ENCODE measurements at places on chromosomes 4 and X.

GRCh38 chrX:129000018-129000417 is 523.3 kb downstream of the SMARCA1 start:
- DNase-seq: no peak

DNA sequence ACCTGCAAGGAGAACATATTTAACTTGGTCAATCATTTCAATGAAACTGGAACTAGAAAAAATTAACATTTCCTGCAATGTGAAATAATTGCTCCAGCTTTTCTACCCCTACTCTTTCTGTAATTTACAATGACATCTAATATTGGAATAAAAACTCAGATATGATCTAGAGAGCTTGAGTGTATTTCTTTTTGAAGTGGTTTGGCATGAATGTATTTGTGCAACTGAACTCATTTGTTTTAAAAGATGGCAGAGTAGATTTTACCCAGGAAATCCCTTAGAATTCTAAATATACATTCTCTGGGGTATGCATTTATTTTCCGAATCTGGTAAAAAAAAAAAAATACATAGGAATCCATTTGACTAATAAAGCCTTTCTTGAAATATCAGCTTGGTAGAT is 21.5 kb upstream of the GATB start:
- DNase-seq: no peak

DNA sequence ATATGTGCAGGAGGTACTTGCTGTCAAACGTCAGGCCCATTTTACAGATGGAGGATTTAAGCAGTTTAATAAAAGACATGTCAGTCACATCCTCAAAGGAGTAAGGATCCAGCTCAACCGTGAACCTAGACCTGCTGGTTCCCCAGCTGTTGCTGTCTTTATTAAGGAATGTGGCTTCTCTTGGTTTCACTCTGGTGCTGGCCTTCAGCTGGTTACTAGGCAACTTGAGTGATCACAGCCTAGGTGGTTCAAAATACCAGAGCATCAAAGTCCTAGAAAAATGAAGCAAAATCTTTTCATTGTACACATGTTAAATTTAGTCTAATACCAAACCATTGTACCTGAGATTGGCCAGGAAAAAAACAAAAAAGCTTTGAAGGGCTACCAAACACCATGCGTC is 32.7 kb upstream of the GLRA2 start:
- no peak for DNase-seq

- DNase-seq: no peak
Observed at GRCh38 chr4:76384052-76384451, 36.9 kb downstream of the CCDC158 start.

DNA sequence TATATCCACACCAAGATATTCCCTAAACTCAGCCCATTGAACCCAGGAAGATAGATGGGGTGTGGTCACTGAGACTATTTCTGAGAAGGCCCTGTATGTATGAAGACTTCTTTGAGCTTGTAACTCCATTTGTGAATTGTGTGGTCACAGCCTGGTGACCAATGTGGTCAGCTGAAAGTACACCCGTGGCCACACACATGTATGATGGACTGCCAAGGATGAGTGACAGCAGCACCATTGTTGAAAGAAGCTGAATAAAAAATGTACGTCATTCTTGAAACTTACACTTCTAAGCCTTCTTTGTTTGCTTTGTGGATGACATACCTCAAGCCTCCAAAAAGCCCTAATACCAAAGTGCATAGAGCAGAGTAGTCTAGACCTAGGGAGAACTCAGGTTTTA is 581.4 kb downstream of the RAB28 start:
- DNase-seq: no peak

DNA sequence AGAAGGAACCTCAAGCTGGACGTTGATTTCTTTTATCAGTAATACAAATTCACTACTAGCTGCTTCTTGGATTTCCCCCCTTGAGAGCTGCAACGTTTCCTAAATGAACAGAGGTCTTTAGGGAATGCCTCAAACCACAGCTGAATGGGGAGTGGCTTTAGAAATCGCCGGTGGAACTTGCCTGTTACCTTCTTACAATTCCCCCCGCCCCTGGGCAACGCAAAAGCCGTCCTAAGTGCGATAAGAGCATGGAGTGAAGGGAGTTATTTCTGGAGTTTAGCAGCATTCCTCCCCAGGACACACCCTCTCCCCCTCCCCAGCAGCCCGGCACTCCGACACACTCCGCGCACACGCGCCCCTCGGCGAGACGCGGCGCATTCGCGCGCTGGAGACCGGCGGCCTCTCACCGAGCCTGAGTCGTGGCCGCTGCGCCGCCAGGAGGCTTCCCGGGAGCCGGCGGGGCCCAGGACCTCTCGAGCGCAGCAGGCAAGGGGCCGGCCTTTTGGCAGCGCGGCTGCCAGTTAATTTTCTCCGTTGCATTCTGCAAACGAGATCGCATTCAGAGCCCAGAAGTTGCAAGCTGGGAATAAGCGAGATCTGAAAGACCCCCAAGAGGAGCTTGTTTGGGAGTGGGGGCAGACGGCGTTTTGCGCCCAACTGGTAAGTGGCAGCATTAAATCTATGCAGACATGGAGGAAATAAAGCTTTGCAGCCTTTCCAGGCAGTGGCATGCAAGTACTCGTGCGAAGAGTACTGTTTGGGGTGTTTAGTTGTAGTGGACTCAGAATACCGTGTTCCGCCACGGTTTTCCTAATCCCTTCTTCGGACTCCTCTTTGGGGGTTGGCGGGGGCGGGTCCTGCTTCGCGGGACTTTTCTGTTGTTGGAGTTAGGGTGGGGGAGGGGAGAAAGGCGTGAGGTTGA is 134.7 kb downstream of the PALLD start:
- peak; percentile 87 for DNase-seq

DNA sequence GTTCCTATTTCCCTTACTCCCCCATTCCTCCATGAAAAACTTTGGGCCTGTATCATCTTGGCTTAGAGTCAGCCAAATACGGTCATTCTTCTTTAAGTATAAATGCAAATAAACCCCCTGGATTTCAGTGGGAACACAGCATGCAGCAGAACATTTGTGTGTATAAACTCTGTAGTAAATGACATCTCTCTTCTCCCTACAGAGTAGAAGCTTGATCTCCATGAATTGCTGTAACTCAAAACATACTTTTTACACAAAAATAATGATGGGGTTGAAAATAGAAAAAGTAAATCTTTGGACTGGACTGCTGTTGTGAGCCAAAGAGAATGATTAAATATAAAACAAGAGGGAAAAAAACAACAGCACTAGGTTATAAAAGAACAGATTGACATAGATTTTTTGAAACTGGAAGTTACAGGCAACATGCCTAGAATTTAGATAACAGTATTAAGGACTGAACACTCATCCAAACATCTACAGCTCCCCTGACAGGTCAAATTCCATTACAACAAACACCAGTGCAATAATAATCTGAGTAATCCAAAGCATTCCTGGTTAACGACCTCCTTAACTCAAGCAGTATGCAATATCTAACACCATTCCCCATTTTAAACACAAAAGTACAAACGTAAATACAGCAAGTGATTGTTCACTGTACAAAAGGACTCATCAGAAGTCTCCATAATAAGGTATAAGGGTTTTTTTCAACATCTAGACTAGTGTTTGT is 30.7 kb downstream of the TSPAN5 start:
- no peak for DNase-seq

DNA sequence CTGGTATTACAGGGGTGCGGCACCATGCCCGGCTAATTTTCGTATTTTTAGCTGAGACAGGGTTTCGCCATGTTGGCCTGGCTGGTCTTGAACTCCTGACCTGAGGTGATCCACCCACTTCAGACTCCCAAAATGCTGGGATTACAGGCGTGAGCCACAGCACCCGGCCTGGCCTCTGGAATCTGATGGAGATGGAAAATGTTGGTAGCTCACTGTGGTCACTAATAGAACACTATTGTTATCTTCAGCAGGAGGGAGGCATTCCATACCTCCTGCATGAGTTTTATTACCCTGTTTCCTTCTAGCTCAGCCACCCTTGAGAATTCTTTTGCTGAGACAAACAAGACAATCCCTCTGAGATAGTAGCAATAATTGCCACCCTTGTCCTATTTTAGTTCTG is 105.0 kb downstream of the SHROOM3 start:
- no peak for DNase-seq

GRCh38 chrX:103063191-103063845 is 653 bp downstream of the BEX1 start:
- peak; percentile 78 for DNase-seq

DNA sequence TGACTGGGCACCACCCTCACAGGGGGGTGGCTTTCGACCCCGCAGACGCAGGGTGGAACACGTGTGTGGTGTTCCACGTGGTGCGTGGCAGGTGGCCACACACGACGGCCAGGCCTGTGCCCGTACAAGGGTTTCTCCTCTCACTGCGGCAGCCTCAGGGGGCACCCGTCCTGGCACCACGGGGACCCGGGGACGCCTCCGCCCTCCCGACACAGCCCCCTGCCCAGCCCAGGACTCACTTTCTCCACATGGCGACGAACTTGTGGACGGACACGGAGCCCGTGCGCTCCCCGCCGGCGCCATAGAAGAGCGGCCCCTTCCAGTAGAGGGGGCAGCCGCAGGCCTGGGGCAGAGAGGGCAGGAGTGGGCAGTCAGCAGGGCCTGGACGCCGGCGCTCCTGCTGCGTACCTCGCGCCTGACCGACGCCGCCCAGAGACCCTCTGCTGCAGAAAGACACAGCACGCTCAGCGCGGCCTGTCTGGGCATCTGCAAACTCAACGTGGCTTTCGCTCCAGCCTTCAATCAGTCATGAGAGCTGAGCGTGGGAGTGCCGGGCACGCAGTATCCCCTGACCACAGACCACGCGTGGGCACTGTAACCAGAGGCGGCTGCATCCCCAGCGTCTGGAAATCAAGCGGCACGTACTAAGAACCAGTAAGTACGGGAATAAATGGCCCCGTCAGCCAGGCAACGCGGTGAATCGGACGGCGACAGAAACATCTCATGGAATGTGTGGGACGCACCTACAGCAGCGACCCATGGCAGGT is 28.9 kb upstream of the GTPBP6 start:
- DNase-seq: no peak

DNA sequence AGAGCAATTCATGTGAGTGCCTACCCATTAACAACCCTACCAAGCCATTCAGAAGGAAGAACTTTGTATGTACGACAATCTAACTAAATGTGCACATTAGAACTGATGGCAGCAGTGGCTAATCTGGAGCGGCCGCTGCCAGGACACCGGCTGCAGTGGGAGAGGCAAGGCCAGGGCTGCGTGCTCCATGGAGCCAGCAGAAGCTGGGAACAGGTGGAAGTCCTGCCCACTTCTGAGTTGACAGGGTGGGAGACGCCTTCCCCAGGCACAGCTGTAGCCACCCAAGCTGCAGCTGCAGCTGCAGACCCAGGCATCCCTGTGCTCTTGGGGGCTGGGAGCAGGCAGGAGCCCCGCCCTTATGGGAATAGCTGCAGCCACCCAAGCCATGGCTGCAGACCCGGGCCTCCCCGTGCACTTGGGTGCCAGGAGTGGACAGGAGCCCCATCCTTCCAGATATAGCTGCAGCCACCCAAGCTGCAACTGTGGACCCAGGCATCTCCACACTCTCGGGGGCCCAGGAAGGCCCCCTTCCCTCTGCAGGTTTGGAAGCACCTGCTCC is 79.1 kb upstream of the DDX60 start:
- no peak for DNase-seq

DNA sequence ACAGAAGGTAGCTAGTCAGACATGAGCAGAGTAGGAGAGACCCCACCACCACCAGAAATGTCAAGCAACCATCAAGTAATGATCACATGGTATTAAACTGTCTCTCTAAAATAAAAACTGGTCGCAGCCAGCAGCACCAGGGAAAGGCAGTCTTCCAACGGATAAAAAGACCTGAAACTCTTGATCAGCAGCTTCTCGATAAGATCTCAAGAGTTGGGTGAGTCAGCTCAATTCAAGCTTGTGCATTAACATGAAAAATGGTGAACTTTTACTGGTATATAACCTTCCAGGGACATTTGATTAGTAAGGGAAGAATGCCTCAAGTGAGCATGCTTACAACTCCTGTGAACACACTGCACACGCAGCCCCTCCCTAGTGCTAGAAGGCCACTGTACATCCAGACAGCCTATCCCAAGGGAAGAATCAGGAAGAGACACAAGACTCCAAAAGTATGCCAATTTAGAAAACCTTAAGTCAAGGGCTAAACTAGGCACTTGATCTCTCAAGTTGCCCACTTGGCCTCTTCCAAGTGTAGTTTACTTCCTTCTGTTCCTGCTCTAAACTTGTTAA is 270.0 kb upstream of the GNPDA2 start:
- DNase-seq: no peak

DNA sequence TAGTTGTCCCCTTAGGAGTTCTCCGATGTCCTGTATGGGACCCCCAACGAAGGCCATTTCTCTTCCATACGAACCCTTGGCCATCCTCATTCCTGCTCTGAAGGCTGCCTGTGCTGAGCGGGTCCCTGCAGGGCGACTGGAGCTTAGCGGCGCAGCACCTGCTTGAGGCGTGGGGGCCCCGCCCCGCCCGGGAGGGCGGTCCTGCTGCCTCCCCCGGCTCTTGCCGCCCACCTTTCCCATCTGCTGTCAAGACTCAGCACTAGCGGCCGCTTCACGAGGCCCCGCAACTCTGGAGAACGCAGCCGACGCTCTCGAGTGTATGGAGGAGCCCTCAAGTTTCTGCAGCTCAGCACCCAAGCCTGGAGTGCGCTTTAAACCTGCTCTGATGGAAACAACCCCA is 197.7 kb downstream of the TRIML1 start:
- no peak for DNase-seq
